ENCODE measurements at places on chromosomes 4 and X.

DNA sequence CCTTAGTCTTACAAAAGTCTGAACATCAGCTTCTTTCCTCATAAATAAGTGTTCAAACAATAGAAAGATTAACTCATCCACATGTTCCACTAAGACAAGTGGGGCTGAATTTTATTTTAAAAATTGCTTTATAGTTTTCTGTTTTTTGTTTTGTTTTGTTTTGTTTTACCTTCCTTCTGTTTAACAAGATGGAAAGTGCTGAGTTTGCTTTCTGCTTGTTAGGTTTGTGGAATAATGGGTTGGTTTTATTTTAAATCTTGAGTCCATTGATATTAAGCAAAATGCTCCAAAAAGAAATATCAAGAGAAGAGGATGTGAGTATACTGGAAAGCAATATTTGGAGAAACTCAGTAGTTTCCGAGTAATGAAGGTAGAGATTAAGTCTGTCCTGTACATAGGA is 458.7 kb downstream of the FAT4 start:
- no peak for DNase-seq

DNA sequence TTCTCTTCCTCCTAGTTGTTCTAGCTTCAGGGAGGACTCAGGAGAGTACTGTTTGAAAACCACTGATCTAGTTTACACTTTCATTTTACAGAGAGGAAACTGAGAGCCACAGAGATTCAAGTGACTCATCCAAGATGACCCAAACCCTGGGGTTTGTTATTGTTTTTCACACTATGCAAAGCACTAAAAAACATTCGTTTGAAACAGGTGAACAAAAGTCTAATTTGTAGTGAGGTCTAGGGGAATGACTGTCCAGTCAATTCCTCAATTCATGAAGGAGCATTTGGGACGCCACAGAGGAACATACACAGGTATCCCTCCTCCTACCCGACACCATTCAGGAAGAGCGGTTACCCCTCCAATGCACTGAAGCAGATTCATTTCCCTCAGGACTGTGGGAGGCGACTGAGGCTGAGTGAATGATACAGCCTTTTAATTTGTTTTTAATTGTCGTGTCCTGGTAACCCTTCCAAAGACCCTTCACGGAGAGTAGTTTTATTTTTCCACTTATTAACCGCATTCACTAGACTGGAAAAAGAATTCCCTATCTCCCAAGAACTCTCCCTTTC is 30.3 kb downstream of the TLR10 start:
- DNase-seq: no peak

- no peak for DNase-seq
Measured at GRCh38 chrX:73647632-73648322, 84.8 kb downstream of the CHIC1 start.

DNA sequence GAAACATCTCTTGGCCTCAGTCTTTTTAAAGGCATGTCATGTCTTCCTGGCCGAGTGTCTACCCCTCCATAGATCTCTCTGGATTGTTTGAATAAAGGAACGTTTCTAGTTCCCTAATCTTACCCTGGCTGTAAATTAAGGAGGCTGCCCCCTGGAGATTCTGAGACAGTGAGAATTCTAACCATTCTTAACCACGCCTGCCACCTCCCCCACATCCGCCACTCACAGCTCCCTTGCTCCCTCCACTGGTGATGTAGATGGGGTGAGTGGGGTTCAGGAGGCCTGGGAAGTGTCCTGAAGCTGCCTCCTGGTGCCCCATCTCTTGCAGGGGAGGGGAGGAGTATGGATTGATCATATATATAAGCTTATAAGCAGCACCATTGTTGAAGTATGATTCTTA is 48.0 kb upstream of the TRIM2 start:
- DNase-seq: no peak

GRCh38 chr4:52248820-52249219 is 197.7 kb downstream of the SPATA18 start:
- no peak for DNase-seq

DNA sequence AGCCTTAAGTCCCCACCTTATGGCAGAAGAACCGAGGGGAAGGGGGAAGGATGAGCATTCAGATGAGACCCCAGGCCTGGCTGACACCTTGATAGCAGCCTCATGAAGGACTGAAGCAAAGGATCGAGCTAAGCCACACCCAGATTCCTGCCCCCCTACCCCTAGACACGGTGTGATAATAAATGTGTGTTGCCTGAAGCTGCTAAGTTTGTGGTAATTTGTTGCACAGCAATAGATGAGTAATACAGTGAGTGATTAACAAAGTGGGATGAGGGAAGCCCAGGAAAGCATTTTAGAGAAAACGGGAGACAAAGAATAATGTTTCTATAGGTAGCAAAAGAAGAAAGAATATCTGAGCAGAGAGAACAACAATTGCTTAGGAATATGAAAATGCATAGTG is 404.2 kb downstream of the MID1IP1 start:
- no peak for DNase-seq

DNA sequence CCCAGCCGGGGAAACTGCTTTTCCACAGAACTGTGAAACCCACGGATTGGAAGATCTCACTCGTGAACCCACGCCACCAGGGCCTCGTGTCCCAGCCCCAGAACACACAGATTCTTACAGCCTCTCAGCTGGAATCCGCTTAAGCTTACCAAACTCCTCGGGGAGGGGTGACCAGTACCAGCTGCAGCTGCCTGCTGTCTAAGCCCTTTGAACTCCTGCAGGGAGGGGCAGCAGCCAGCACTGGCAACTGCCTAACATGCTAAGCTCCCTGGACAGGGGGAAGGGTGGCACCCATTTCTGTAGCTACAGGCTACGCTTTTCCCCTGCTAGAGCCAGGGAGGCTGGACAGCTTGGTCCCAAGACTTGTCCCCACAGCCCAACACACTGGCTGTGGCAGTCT is 38.4 kb downstream of the TBL1X start:
- DNase-seq: no peak

- DNase-seq: no peak
Measured at GRCh38 chr4:54933579-54933978, 191.8 kb downstream of the KDR start.

- no peak for DNase-seq
Measured at GRCh38 chr4:77100234-77100633, 24.4 kb upstream of the CCNI start.

GRCh38 chr4:71050809-71051208 is 57.4 kb downstream of the DCK start:
- no peak for DNase-seq

- no peak for DNase-seq
Measured at GRCh38 chr4:113582737-113583136, 178.8 kb downstream of the CAMK2D start.

DNA sequence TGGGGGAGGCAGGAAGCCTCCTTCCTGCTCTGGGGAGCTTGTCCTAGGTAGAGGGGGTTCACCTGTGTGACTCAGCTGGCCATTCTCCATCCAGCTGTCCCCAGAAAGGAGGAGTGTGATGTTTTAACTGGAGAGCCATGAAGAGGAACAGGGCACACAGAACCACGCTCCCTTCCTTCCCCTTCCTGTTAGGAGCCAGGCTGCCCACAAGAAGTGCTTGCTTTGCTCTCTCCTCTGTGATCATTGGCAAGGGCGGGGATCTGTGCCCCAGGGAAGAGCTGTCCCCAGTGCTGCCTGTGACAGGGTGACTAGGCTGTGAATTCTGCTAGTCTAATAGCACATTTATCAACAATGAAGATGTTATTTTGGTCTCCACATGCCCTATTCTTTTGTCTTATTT is 169.6 kb upstream of the GATB start:
- no peak for DNase-seq

DNA sequence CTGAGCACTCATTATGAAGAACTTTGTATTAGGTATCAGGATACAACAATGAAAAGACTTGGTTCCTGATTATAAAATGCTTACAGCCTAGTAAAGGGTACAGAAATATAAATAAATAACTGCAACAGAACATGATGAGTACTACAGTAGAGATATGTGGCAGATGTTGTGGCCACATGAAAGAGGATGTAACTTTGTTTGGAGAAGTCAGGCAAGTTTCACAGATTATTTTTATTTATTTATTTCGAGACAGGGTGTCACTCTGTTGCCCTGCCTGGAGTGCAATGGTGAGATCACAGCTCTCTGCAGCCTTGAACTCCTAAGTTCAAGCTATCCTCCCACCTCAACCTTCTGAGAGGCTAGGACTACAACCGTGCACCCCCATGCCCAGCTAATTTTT is 15.8 kb upstream of the UBE2K start:
- DNase-seq: no peak

DNA sequence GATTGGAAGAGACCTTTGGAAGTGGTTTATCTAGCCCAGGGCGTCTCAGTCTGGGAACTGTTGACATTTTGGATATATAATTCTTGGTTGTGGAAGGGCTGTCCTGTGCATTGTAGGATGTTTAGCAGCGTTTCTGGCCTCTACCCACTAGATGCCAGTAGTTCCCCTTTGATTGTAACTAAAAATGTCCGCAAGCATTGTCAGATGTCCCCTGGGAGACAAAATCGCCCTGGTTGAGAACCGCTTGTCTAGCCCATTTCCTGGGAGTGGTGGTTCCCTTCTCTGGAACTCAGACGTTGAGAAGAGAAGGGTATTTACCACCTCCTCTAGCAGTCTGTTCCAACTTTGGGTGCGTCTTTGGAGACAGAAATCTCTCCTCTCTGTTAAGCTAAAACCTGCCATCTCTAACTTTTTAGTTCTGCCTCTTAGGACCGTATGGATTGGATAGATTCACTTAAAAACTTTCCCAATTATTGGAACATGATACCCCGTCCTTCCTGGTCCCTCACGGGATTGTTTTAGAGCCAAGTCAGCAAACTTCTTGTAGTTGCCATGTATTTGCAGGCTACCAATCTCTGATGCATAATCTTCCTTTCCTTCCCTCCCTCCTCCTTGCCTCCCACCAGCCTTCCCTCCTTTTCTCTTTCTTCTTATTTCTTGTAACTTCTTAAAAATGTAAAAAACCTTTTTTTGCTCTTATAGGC is 13.9 kb downstream of the TMEM165 start:
- DNase-seq: no peak

GRCh38 chr4:103591841-103592240 is 127.9 kb downstream of the TACR3 start:
- DNase-seq: no peak

- DNase-seq: no peak
Measured at GRCh38 chrX:107741404-107741790, 34.2 kb downstream of the TSC22D3 start.

DNA sequence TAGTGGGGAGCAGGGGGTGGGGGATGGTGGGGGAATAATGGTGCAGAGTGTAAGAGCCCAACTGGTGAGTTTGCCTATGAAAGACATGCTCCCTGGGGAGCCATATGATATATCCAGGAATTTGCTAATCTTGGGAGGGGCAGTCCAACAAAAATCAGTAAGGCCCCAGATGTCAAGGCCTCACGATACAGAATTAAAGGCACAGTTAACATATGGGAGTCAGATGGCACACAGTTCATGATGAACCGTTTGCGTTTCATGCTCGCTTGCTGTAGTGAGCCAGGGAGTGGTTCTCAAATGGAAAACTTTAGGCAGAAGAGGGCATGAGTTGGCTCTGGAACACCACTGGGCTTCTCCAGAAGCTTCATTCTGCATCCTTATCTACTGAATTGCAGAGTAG is 33.9 kb upstream of the VCX2 start:
- DNase-seq: no peak

GRCh38 chr4:60657807-60658206 is 542.3 kb upstream of the ADGRL3 start:
- DNase-seq: no peak

DNA sequence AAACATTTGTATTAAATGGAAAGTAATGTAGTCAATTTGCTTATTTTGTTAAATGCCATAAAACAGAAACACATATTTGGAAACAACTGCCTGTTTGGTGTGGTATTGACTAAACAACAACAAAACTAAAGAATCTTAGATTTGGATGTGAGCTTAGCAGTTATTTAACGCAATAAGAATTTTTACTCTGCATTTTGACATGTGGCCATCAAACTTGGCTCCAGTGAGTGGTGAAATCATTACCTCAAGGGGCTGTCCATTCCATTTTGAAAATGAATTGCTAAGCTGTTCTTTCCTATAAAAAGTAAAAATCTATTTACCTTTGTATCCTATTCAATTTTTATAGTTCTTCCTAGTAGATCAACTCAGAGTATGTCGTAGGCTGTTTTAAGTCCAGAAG is 84.2 kb downstream of the DKK2 start:
- no peak for DNase-seq

DNA sequence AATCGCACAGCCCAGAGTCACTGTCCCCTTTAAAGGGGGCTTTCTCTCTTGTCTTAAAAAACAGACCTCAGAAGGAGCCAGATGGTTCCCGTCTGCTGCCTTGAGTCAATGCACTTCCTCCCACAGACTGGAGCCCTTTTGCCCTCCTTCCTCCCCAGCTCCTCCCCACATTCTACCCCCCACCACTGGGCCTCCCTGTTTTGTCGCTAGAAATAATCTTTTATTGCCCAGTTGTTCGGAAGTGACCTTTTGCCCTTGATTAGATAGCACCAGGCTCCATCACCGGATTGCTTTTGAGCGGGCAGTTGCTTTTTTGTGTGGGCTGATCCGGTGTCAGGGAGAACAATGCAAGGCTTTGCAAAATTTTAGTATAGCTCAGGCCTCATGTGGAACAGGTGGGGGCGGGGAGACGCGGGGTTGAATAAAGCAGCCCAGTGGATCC is 47.7 kb downstream of the SPRY1 start:
- DNase-seq: no peak

- DNase-seq: no peak
Measured at GRCh38 chrX:36102425-36102824, 182.9 kb downstream of the CFAP47 start.

DNA sequence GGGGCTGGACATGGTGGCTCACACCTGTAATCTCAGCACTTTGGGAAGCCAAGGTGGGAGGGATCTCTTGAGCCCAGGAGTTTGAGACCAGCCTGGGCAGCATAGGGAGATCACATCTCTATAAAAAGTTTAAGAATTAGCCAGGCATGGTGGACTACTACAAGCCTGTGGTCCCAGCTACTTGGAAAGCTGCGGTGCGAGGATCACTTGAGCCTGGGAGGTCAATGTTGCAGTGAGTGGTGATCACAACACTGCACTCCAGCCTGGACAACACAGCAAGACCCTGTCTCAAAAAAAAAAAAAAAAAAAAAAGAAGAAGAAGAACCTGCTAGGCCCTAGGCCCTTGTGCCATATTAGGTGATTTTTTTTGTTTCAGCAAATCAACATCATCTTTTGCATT is 12.2 kb downstream of the SRD5A3 start:
- no peak for DNase-seq

DNA sequence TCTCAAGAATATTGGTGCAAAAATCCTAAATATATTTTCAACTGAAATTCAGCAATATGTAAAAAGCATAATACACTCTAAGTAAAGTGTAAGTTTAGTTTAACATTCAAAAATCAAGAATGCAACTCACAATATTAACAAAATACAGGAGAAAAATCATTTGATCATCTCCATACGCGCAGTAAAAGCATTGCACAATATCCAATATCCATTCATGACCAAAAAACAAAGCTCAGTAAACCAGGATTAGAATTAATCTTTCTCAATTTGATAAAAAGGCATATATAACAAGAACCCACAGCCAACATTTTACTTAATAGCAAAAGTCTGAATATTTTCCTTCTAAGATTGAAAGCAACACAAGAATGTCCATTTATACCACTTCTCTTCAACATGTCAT is 48.3 kb upstream of the C4orf54 start:
- DNase-seq: no peak

All from central memory CD8-positive, alpha-beta T cell (primary cell).